Activated CD4-positive, alpha-beta T cell treated with anti-CD3 and anti-CD28 coated beads, Interleukin-2, Interleukin-4, amounts not matched to agents 100 ng/mL and 50 ng/mL, durations not matched to agents 16 hours and 8 hours (primary cell): ENCODE measurements at places on chromosomes 2 and 18.
A peak's percentile ranks its signal among the peaks of the same experiment; 100 is the strongest.

DNA sequence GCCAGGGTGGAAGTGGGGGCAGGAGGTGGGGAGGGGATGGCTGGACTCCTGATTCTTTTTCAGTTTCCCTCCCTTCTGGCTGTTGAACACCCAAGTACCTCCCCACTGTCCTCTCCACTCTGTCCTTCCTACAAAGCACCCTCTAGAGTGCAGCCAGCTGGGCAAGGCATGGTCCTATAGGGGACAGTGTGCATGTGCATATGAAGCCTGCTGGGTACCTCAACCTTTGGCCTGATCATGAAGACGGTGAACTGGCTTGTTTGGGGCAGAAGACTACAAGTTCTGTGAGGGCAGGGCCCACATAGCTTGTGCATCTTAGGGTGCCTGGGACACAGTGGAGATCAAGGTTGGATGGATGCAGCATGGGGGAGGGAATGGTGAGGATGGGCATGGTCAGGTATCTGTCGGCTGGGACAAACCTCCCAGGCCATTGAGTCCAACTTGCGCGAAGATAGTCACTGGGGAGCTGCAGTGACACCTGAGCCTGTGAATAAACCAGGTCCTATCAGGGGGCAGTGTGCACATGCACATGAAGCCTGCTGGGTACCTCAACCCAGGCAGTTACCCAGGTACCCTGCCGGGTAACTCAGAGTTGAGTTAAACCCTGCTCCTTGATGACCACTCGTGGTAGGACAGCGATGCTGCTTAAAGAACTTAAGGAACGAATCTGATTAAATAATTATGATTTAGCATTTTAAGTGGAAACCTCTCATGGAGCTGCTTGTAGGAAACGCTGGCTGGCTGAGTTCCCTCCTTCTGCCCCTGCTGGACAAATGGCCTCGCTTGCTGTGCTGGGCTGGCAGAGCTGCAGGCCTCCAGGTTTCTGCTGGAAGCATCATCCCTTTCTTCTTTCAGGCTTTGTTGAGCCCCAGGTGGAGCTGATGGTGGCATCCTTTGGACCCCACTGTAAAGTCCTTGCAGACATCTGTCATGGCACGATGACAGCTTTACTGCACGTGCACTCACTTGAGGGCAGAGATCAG lies 84.0 kb downstream of the POLR1A start:
- no peak for DNase-seq

GRCh38 chr2:115807276-115807675 lies 1364.8 kb downstream of the DPP10 start:
- DNase-seq, result no peak

DNA sequence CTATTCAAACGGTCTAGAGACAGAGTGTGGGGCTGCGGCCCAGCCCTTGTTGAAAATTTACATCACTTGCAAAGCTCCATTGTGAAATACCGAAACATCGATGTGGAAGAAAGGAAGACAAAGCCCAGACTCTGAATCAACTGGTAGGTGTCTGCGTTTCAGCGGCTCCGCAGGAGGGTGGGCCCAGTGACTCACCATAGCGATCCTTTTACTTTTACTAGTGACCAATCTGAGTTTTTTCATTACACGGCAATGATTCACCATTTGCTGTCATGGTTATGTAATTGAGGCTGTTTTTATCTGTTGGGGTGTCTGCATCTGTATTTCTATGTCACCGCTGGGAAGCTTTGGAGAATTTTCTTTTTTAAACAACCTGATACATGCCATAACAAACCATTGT lies 66.6 kb upstream of the ODC1 start:
- DNase-seq, result no peak

GRCh38 chr2:74872389-74872836 lies 38.5 kb downstream of the HK2 start:
- no peak for DNase-seq

DNA sequence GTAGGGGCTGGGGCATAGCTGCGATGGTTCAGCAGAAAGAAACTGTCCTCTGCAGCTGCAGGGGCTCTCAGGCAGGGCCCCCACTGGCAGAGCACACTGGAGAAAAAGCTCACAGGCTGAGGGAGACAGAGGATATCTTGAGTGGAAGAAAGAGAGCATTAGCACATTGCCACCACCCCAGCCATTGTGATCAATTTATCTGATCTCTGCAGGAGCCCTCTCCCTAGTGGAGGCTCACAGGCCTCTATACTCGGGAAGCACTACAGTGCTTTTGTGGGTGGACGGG lies 801 bp upstream of the SFTPB start:
- DNase-seq, result no peak

DNA sequence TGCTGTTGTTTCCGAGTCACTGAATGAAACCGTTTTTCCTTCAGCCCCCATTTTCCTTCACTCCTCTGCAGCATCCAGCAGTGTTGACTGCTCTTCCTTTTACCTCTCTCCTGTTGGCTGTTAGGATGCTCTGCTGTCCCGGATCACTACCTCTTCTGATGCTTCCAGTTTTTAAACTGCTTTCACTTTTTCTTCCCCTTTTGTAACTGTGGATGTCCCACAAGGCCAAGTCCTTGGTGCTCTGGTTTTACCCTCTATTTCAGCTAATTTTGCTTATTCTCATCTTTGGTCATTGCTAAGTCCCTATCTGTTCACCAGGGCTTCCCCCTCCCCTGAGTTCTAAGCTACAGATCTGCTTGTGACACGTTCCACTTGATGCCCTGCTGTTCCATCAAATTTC lies 39.4 kb upstream of the MAP4K3 start:
- no peak for DNase-seq

GRCh38 chr18:61553045-61553659 lies 219.9 kb downstream of the CDH20 start:
- DNase-seq, result no peak

DNA sequence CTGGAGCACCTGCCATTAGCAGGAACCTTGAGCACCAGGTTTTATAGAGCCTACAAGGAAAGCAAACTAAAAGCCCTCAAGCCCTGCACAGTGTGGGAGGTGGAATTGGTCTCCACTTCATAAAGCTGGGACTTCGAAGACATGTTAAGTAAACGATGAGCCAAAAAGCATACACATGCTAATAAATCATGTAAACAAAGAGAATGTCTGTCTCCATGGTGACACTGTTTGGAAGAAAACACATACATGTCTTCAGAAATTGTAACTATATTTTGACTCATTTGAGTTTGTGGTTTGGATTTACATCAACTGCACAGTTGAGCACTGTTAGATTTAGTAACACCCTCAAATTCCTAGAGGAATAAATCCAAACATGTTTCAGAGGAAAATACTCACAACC lies 978.5 kb upstream of the LRRTM1 start:
- DNase-seq, result no peak

- no peak for DNase-seq
Measured at GRCh38 chr2:156134887-156135286, 197.6 kb downstream of the NR4A2 start.

- DNase-seq, result no peak
Measured at GRCh38 chr2:97808816-97809215, 95.4 kb downstream of the ZAP70 start.

DNA sequence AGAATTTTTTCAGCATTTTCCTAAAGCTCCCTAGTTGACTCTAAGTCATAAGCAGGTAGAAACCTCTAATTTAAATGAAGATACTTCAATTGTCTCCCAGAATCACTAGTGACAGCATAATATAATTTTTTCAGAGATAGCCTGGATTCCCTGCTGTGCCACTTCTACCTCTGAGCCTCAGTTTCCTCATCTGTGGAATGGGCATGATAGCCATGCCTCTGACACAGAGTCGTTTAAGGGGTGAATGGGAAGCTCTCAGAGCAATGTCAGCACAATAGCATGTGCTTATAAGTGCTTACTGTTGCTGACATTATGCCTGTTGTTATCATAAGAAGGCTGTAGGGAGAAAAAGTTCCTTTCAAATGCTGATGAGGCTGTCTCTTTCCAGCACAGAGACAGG lies 48.0 kb downstream of the SFXN5 start:
- DNase-seq, result no peak

- no peak for DNase-seq
Measured at GRCh38 chr2:160931531-160931930, 228.7 kb upstream of the TANK start.

- peak; percentile 86 for DNase-seq
Measured at GRCh38 chr2:223760838-223761502, 76.4 kb downstream of the AP1S3 start.

GRCh38 chr18:51054764-51055163 lies 24.8 kb downstream of the SMAD4 start:
- no peak for DNase-seq

GRCh38 chr2:20203521-20204225 lies 21.3 kb downstream of the SDC1 start:
- DNase-seq, result no peak

DNA sequence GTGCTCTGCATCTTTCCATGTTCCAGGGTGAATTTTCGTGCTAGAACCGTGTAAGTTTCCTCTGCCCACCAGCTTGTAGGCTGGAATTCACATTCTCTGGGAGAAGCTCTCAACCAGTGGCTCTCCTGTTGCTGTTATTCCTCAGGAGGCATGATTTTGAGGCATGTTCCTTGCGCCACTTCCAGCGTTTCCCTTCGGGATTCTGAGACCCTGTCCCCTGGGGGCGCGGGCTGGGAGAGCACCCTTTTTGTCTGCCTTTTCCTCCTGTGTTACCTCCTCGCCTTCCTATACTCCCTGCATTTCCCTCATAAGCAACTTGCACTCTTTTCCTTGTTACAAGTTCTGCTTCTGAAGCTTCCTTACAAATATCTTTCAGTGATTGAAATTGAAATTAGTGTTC lies 156.4 kb downstream of the PTPRM start:
- no peak for DNase-seq

GRCh38 chr2:133711201-133711600 lies 142.9 kb upstream of the NCKAP5 start:
- no peak for DNase-seq

DNA sequence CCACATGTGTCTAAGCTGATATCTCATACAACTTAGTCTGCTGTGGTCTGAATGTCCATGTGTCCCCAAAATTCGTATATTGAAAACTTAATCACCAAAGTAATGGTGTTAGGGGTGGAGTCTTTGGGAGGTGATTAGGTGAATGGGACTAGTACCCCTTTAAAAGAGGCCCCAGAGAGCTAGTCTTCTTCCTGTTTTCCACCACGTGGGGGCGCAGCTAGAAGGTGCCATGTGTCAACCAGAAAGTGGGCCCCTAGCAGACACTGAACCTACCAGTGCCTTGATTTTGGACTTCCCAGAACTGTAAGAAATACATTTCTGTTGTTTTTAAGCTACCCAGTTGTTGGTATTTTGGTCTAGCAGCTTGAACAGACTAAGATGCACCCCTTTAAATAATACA lies 86.6 kb downstream of the ASB1 start:
- peak; percentile 37 for DNase-seq

DNA sequence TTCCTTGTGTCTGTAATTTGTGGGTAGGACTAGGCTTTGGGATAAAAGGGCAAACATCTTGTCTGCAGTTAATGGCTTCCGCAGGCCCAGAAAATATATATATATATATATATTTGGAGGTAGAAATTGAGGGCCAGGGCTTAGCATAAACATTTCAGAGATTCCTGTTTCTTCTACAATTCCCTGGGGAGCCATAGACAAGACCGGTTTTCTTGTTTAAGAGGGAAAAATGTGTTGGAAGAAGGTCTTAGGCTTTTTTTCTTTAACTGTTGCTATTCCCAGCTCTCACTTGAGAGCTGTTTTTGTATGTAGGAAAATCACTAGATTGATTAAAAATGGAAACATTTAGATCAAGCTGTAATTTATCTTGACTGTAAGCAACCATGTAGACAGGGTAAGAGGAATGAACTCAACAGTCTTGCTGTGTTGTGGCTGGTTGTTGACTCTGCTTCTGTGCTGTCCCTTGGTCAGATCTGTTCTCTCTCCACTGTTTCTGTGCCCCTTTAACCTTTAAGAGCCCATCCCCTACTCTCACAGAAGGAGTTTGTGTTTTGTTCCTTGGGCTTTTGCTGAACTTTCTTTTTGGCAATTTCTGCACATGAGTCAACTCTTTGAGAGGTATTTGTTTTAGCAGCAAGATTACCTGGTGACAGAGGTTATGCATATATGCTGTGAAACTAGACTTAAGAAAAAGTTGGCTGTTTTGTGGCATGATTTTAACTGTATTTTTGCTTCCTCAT lies 58.3 kb downstream of the EFEMP1 start:
- no peak for DNase-seq

DNA sequence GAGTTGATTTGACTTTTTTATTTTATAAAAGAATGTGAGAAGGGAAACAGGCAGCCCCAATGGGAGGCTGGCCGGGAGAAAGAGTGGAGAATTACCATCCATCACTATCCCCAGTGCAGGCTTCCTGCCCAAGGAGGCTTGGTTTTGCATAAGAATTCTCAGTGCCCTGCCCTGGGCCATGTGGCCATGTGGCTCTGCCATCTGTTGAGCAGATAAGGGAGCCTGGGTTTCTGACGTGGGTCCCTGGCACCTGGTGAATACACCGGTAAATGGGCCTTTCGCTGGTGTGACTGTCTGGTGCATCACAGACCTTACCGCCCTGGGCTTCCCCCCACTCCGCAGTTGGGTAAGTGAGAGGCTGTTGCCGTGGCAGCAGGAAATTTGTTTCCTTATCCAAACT lies 54.5 kb upstream of the TMEM163 start:
- DNase-seq, result no peak

GRCh38 chr2:37800176-37800858 lies 124.8 kb upstream of the RMDN2 start:
- no peak for DNase-seq

GRCh38 chr18:63320975-63321265 lies 1.4 kb upstream of the BCL2 start:
- DNase-seq, result no peak

GRCh38 chr2:199259671-199260070 lies 198.1 kb downstream of the SATB2 start:
- DNase-seq, result no peak

GRCh38 chr2:137180012-137180411 lies 414.7 kb downstream of the THSD7B start:
- no peak for DNase-seq

GRCh38 chr2:10923965-10924364 lies 12.2 kb downstream of the KCNF1 start:
- no peak for DNase-seq

- DNase-seq, result no peak
Measured at GRCh38 chr18:61335684-61336555, 2.7 kb downstream of the CDH20 start.

- no peak for DNase-seq
Measured at GRCh38 chr18:56267334-56267733, 371.1 kb downstream of the TXNL1 start.
